ENCODE measurements at places on chromosomes 12 and 14.

GRCh38 chr12:56413392-56413791 lies 35.8 kb downstream of the TIMELESS start:
- DNase-seq = no peak

DNA sequence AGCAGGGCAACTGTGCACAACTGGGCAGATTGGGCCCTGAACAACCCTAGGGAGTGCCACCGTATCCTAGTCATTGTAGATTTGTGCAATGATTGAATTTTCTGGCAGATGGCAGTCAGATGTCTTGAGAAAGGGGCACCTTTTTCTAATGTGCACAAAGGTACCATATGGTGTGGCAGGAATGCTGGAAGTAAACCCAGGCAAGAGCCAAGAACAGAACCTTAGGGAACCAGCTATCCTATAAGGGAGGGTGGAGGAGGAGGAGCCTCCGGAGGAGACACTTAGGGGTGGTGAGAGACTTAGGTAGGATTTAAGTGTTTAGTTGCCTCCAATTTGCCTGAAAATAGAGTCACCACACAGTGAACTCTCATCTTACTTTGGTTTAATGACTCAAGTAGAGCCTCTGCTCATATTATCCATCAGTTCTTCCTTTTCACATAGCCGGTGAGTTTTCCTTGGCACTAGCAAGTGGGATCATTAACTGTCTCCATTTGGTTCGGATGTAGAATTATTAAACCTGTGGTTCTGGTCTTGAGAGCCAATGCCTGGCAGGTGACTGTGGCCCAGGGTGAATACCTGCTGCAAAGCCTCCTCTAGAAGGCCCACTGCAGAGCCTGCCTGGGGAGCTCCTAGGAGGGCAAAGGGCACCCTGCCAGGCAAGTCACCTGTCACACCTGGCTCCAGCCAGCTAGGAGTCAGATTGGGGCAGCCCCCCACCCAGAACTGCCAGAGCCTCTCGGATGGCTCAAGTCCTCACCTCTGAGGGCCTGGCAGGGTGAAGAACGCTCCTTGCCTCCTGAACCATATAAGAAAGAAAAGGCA lies 184.4 kb upstream of the HIF1A start:
- no peak for DNase-seq

GRCh38 chr12:52037248-52037861 lies 13.9 kb upstream of the NR4A1 start:
- DNase-seq = no peak

- DNase-seq = no peak
These were observed 13.8 kb downstream of the KCNMB4 start for GRCh38 chr12:70379846-70380245.

GRCh38 chr12:111819191-111820158 lies 22.6 kb upstream of the MAPKAPK5 start:
- no peak for DNase-seq

- no peak for DNase-seq
These were observed 2.6 kb downstream of the CYP46A1 start for GRCh38 chr14:99686557-99687283.

GRCh38 chr12:53254816-53255545 lies 13.1 kb upstream of the ESPL1 start:
- no peak for DNase-seq

Measured in esophagus squamous epithelium (tissue), 5 donors.